ENCODE measurements at places on chromosomes 13 and 19.

DNA sequence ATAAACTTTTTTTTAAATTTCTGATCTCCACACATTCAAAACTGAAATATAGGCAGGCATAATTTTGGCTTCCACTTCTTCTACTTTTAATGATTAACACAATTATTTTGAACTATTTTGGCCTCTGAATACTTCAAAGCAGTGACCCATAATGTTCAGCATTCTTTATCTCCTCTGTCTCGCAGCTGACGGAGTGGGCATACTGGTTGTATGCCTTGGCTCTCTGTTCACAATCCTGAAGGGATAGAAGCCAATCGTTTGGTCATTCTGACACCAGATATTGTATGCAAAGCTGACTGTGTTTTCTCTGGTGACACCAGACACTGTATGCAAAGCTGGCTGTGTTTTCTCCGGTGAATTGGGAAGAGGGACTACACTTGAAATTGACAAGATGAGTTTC, 833.0 kb downstream of the EFNB2 start:
- no peak for DNase-seq

GRCh38 chr13:48192411-48192935, 40.5 kb upstream of the ITM2B start:
- no peak for DNase-seq

- no peak for DNase-seq
These were observed 234.0 kb upstream of the PCDH9 start for GRCh38 chr13:67464154-67464553.

DNA sequence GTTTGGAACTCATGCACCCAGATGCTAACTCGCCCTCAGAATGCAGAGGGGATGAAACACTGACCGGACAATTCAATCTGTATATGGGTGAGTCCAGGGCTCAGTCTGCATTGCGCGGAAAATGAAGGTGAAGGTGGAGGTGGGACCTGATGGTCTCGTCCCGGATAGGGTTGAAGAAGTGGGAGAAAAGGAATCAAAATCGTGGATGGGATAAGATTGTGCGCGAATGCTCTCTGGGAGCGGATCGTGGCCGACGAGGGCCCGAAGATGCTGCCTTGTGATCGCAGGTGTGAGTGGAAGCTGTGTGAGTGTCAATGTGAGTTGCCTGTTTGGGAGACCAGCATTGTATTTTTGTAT, 594 bp upstream of the ZNF850 start:
- no peak for DNase-seq

DNA sequence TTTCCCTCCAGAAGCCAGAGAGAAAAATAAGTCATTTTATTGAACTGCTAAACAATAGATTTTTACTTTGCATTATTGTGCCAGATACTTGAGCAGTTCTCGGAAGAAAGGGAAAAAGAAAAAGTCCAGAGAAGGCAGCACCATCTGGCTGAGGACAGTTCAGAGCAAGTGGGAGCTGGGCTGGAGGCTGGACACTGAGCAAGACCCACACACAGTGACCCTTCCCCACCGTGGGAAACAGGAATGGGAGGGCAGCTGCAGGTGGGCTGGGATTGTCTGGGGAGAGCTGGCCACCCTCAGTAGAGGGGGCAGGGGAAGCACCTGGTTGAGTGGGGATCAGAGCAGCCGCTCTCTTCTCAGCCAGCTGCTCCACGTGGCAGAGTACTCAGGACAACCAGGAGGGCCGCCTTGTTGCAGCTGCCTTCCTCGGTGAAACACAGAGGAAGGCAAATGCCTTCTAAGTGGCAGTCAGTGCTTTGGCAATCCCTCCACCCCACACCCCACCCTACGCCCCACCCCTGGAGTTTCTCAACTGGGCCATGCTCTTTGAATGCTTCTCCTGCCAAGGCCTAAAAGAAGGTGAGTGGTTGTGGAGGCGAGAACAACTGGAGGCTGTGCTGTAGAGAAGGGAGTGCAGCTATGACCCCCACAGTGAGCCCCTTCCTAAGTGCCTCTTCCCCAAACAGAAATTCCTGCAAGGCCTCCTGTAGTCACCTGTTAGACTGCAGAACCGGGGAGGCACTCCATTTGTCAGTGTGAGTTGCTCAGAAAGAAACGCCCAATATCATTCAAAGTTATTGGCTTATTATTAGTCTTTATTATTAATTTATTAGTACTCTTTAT, 179.3 kb downstream of the ZIC5 start:
- no peak for DNase-seq
